Activated naive CD8-positive, alpha-beta T cell treated with anti-CD3 and anti-CD28 coated beads, Interleukin-2, amount 50 U/mL, for 24 hours (primary cell): ENCODE measurements at places on chromosomes 11 and 22.

DNA sequence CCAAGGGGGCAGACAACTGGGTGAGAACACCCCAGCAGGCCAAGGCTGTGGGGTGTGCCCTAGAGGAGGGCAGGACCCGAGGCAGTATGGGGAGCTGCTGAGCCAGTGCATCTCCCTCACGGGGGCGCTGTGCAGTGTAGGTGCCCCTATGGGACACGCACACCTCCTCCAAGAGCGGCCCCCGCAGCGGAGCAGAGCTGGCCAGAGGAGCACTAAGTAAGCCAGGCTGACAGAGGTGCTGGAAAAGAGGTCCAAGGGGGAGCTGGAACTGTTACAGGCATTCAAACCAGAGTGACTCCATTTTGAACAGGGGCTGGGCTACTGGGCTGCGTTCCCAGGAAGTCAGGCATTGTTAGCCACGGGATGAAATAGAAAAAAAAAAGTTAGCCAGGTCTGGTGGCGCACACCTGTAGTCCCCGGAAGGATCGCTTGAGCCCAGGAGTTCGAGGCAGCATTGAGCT is 41.8 kb downstream of the TST start:
- peak; percentile 88 for DNase-seq

DNA sequence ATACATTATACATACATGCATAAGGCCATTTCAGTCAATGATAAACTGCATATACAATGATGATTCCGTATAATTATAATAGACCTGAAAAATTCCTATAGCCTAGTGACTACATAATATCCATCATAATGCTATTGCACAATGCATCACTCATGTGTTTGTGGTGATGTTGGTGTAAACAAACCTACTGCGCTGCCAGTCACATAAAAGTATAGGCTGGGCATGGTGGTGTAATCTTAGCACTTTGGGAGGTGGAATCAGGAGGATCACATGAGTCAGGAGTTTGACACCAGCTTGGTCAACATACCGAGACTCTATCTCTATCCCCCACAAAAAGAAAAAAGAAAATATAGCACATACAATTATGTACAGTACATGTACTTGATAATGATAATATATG is 163.7 kb upstream of the DDI1 start:
- DNase-seq: no peak

- no peak for DNase-seq
Observed at GRCh38 chr11:45073685-45074141, 72.7 kb upstream of the PRDM11 start.

DNA sequence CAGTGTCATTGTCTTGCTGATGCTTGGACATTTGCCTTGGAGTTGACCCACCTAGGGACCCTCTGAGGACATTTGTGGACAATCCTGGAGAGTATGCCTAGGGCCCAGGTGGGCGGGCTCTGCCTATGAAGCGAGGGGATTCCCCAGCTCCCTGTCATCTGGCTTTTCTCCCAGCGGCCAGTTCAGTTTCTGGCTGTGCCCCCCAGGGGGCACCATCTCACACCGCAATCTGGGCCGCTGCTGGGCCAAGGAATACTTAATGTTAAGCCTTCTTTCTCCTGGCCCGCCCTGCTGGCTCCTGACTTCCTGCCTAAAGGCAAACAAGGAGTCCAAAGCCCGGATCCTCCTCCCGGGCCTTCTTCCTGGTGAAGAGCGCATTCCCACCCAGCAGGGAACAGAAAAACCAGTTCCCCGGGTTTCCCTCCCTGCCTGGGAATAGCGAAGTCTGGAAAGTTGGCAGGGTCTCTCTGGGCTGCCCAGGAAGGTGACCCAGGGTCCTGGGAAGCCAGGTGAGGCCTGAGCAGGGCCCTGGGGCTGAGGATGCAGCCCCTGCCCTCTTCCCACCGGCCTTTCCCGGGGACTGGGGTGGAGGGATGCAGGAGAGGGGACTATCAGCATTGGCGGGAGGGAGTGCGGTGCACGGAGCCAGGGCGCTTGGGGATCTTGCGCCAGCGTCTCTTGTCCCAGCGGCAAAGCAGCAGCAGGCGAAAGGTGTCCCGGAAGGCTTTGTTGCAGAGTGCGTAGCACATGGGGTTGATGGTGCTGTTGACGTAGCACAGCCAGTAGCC is 11.9 kb downstream of the CHRM1 start:
- peak; percentile 50 for DNase-seq
